ENCODE measurements at places on chromosomes 13 and 19.

GRCh38 chr19:33094436-33095067 lies 13.6 kb downstream of the GPATCH1 start:
- no peak for DNase-seq

DNA sequence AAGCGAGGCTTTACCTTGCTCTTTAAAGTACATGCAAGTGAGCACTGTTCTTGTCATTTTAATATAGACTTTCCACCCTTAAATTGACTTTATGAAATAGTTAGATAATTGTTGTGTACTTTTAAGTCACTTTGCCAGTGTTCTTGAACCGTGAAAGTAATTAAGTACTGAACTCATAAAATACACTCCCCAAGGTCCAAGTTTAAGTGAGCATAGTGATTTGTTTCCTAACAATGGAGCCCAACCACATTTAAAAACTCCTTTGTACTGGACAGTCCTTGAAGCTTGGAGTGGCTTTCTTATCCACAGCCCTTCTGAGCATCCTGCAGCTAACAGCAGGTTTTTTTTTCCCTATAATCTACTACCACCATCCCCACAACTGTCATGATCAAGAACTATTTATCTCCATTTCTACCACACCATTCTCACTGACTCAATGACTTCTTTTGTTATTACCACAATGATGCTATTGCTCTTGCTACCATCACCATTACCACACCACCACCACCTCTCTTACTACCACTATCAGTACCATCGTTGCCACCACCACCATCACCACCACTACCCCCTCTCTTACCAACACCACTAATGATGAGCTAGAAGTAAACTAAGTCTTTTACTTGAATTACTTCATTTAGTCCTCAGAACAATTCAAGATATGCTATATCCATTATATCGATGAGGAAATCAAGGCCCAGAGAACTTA lies 452.6 kb downstream of the DIAPH3 start:
- DNase-seq = no peak

- DNase-seq = no peak
These were observed 26.4 kb downstream of the PTPRS start for GRCh38 chr19:5314012-5314906.

GRCh38 chr19:12112701-12113100 lies 27.4 kb downstream of the ZNF20 start:
- DNase-seq = no peak

DNA sequence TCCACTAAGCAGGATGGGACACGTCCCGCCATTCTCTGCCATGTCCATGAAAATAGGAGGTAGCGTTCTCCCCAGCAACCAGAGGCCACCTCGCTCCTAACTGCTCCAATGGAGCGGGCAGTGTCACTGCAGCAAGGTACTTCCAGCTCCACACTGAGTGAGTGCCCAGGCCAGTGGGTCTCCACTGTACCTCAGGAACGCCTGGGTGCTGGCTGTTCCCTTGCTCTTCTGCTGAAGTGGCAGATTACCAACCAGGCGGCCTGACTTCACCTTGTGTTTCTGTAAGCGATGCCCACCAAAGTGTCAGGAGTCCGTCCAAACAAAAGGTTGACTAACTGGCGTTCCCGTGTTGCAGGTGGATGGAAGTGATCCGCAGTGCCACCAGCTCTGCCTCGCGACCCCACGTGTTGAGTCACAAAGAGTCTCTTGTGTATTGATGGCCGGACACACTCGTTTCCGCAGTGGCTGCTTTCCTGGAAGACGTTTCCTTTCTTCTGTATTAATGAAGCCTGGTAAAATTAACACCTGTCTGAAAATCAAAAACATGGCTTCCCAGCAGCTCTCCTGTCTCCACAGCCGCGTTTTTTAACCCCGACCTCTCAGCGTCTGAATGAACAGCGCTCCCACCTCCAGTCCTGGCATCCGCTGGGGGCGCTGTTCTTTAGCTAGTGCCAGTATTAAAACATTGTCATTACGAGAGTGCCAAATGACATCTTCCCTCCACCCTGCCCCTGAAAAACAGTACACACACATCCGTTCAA lies 128.8 kb downstream of the STK24 start:
- no peak for DNase-seq

GRCh38 chr19:17370026-17370587 lies 7.0 kb downstream of the PLVAP start:
- DNase-seq = no peak

DNA sequence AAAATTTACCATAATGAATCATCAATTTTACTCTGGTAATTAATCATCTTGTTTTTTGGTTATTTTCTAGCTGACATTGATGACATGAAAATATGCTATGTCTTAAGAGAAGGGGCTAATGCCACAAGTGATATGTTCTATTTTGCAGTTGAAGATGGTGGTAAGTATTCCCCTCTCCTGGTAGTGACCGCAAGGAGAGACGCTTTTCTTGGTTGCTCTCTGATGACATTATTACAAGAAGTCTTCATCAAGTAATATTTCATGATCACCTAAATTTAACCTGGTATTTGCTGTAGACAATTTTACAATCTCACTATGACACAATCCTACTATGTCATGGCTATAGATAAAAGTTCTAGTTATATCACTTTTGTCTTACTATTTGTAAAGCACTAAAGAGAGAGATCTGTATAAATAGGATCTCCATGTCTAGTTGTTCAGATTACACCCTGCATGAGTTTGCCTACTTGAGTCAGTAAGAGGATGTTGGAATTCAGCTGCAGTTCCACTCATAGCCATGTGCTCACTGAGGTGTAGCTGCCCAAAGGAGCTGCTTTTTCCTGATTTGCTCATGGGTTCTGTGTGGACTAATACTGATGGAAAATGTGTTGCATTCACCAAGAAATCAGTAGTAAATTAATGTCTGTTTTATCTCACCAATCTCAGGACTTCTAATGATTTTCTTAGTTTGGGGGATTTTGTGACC lies 10.9 kb downstream of the FREM2 start:
- DNase-seq = no peak

GRCh38 chr13:75468098-75468497 lies 13.9 kb downstream of the TBC1D4 start:
- no peak for DNase-seq

GRCh38 chr13:79709471-79709870 lies 228.5 kb downstream of the NDFIP2 start:
- no peak for DNase-seq

DNA sequence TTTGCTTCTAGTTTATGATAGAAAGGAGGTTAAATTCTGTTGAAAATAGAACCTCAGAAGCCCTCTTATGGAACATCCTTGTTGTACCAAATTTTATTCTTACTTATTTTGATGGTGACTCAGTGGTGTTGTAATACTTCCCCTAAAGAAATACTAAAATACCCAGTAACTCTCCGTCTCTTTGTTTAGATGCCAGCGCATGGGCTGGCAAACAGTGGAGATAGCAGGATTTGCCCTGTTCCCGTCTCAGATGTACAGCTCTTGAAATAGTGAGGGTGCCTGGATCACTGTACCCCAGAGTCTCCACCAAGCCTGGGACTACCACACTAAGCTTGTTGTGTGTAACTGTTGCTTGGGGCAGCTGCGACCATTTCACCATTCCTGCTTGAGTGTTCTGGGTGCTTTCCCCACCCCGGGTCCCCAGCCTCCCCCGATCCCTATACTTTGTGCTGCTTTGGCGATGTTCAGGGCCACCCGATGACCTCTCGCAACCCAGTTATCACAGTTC lies 67.0 kb upstream of the TEX29 start:
- DNase-seq = no peak

- DNase-seq = peak; percentile 14
These were observed 19.8 kb upstream of the CEACAM4 start for GRCh38 chr19:41646589-41647204.

- DNase-seq = no peak
These were observed 1482.8 kb downstream of the OLFM4 start for GRCh38 chr13:54511366-54511765.

DNA sequence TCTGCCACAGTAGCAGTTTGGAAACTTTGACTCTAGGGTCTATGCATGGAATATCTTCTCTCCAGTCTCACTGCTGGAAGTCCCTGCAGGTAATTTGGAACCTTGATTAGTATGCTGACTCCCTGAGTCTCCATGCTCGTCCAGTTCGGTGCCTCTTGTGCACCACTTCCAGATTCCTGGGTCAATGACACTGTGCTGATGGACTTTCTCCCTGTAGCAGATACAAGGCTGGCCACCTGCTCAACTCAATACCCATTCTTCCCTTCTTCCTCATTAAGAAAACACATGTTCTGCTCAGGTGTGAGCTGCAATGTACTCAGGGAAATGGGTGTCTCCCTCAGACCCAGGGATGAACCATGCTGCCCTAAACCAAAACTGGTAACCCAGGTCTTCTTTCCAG lies 99.1 kb downstream of the KL start:
- DNase-seq = no peak

GRCh38 chr19:3441089-3441985 lies 39.0 kb downstream of the SMIM24 start:
- DNase-seq = no peak

DNA sequence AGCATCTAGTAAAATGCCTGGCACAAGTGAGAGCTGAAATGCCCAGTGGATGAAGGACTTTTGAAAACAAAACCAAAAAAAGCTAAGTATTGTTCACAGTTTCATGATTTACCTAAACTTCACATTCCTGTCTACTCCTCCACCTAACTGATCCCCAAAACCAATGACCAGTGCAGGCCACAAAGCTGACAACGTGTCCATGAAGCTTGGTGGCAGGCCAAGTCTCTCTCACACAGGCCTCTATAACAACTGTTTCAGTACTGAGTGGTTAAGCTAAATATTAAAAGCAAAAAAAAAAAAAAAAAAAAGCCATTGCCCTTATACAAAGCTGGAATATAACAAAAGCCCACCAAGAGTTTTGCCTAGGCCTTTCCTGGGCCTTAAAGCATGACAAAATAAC lies 36.4 kb downstream of the STK24 start:
- no peak for DNase-seq

GRCh38 chr19:28208745-28209144 lies 1004.2 kb downstream of the UQCRFS1 start:
- DNase-seq = no peak
